ENCODE measurements at places on chromosomes 7 and 10.

DNA sequence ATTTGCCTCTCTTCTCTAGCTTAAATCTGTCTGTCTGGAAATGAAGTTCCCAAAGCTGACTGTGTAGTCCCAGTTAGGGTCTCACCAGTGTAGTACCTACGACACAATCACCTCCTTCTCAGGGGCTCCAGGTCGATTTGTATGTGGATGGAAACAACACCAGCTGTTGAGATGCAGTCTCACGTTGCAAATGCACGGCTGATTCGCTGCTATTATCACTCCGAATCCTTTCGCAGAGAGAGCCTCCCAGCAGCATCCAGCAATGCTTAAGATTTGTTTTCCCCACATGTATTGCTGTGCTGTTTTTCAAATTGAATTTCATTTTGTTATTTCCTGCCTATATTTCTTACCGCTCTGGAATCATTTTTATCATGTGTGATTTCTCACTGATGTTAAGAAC, 16.3 kb downstream of the VSTM4 start:
- no peak for DNase-seq

GRCh38 chr10:22344781-22345300, 455 bp upstream of the SPAG6 start:
- DNase-seq = no peak

DNA sequence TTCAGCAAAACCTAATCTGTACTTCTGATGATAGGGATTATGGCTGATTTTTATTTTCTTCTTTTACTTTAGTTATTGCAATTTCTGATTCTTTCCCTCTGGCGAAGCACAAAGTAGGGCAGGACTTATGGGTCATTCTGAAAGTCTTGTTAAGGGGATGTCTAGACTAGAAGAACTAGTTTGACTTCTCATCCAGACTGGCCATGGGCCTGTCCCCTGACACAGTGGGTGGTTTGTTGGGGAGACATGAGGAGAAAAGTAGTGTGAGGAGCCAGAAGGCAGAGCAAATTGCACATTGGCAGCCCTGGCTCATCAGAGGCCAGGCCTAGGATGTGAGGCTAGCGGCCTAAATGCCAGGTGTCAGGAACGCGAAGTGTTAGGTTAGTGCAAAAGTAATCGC, 152.8 kb downstream of the RTKN2 start:
- DNase-seq = no peak

- no peak for DNase-seq
Measured at GRCh38 chr7:130918129-130919052, 184.4 kb upstream of the KLF14 start.

Measured in progenitor cell of endocrine pancreas (in vitro differentiated cells).